Kidney capillary endothelial cell (primary cell): ENCODE measurements at places on chromosomes 5 and 9.

GRCh38 chr9:17609312-17610005 is 30.6 kb downstream of the SH3GL2 start:
- DNase-seq: no peak

DNA sequence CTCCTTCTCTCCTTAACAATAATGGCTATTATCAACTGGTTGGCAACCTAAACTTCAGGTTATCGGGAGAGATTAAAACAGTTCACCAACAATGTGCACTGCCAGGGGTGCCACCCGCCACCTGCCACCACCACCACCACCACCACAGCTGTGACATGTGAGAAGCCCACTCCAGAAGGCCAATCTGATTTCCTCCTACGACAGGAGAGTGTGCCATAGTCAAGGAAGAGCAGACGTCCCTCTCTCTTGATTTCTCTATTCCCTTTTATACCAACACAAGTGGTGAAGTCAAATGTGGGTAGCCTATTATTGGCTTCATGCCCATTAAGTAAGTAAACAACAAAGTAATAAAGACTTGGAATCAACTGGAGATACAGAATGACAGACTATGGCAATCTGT is 22.4 kb downstream of the GNAQ start:
- no peak for DNase-seq

DNA sequence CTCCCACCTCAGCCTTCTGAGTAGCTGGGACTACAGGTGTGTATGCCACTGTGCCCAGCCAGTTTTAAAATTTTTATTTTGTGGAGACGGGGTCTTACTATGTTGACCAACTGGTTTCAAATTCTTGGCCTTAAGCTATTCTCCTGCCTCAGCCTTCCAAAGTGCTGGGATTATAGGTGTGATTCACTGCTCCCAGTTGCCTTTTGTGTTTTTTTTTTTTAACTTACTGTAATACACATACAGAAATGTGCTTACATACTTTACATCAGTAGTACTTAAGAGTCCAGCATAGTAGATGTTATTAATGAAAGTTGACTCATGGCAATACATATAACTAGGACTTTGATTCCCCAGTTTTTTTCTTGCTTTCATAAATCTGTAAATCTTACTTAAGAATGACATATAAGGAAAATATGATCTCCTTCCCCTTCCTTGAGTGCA is 4.7 kb downstream of the MAN2A1 start:
- DNase-seq: no peak

- no peak for DNase-seq
These were observed 73.7 kb upstream of the EGFLAM start for GRCh38 chr5:38184627-38185026.

DNA sequence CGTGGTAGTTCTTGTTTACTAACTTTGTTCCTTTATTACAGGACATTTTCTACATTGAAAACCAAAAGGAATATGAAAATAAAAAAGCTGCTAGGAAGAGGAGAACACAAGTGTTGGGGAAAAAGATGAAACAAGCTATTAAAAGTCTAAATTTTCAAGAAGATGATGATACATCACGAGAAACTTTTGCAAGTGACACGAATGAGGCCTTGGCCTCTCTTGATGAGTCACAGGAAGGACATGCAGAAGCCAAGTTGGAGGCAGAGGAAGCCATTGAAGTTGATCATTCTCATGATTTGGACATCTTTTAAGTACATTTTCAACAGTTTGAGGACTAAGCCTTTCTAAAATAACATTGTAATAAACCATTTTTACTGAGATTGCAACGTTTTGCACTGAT is 23.8 kb downstream of the PHAX start:
- DNase-seq: peak; percentile 63

- DNase-seq: no peak
These were observed 102.6 kb downstream of the ESM1 start for GRCh38 chr5:54882841-54883240.

DNA sequence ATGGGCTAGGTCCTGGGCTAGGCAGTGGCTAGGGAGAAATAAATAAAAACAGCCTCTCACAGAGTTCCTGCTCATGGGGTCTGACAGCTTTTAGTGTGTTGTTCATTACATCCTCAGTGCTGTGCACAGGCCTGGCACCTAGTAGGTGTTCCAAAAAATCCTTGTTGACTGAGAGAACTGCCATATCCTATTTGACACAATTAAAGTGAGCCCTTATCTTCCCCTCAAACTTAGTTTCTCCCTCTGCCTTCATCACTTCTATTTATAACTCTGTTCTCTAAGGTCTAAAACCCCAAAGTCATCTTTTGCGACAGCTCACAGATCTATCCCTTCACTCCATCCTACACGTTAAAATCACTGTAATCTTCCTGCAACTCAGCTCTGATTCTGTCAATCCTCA is 549.1 kb upstream of the DAP start:
- DNase-seq: no peak

DNA sequence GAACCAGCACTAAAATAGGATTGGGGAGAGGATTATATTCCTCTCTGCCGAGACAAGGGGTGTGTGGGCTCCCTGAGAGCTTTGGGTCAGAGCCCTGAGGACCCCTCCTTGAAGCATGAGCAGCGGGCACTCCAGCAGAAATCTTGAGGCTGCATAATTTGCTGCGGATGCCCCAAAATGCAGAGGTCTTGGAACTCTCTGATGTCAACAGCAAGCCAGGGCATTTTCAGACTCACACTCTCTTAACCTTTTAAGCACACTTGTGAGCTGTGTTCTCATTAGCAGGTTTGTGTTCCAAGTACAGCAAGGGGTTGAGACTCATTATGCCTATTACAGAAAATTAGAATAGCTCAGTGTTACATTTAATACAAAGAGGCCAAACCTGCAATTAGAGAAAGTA is 513.0 kb upstream of the ADAMTS16 start:
- no peak for DNase-seq

DNA sequence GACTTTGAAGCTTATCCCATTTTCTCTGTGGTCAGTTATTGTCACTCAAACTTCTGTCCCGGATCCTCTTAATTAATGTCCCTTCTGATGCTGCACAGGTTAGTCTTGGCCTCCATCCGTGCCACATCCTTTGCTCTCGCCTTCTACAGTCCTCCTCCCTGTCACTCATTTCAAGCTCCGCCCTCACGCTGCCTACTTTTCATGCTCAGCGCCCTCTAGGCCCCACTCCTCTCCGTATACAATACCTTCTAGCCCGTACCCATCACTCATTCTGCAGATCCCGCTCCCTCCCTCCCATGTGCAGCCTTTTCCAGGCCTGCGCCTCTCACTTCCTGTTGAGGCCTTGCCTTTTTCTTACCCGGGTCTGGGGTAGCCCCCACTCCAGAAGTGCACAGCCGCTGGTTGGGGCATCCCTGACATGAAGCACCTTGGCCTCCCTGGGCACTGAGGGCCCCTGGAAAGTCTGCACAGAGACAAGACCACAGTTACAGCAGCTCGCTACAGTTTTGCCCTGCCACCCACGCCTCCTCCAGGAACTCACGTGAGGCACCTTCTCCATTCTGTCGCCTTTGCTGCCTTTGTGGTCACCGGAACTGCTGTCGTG is 88.5 kb upstream of the SLC25A48 start:
- no peak for DNase-seq

GRCh38 chr5:115522832-115523403 is 21.7 kb downstream of the FEM1C start:
- no peak for DNase-seq

- no peak for DNase-seq
These were observed 9.3 kb downstream of the P4HA2 start for GRCh38 chr5:132218321-132218720.

DNA sequence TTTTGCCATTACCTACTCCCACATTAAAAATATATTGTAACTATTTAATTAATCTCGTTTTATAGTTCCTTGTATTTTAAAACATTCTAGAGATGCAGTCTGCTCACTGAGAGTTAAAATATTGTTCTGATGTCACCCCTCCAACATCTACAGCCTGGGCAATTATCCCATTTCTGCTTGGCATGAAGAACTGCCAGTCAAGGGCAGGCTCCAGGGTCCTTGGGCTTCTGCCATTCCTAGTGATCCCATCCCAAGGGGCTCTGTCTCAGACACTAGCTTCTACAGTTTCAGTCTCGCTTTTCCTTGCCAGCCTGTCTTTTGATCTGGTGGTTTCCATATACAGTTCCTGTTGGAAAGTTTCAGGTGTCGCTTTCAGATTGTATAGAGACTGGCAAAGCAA is 287.2 kb downstream of the TMEM232 start:
- no peak for DNase-seq

GRCh38 chr5:173454361-173454735 is 126.1 kb upstream of the STC2 start:
- DNase-seq: peak; percentile 42

DNA sequence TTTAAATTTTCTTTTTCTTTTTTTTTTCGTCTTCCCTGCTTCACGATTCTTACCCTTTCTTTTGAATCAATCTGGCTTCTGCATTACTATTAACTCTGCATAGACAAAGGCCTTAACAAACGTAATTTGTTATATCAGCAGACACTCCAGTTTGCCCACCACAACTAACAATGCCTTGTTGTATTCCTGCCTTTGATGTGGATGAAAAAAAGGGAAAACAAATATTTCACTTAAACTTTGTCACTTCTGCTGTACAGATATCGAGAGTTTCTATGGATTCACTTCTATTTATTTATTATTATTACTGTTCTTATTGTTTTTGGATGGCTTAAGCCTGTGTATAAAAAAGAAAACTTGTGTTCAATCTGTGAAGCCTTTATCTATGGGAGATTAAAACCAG is 352.2 kb downstream of the NTRK2 start:
- no peak for DNase-seq

DNA sequence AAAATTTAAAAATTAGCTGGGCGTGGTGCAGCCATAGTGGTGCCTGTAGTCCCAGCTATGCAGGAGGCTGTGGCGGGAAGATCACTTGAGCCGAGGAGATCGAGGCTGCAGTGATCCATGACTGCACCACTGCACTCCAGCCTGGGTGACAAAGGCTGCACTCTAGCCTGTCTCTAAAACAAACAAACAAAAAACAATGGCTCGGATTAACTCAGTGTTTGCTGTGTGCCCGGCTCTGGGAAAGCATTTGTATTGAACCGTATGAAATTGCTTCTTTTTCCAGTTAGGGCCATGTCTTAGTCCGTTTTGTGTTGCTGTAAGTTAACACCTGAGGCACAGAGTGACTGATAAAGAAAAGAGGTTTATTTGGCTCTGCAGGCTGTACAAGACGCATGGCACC is 62.6 kb downstream of the CFAP77 start:
- DNase-seq: no peak

- DNase-seq: no peak
These were observed 121.7 kb upstream of the ADCY2 start for GRCh38 chr5:7274203-7274602.

DNA sequence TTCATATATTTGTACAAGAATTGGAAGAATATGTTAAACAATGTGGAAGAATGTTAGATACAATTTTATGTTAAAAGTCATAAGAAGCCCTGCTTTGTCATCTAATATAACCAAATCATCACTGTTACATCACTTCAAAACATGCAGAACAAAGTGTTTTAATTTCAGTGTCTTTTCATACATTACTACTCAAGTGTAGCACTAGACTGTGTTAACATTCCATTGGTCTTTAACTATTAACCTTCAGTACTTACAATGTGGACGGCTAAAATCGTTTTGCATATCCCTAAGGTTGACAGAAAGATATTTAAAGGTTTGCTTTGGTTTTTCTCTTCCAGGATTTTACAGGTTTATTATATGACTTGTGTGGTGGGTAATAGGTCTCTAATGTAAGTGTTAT is 50.9 kb downstream of the VCAN start:
- DNase-seq: no peak

GRCh38 chr5:76582230-76583162 is 40.7 kb downstream of the F2RL2 start:
- no peak for DNase-seq

- DNase-seq: no peak
These were observed 40.9 kb upstream of the PWWP2A start for GRCh38 chr5:160159991-160160792.

- no peak for DNase-seq
These were observed 869.2 kb upstream of the DMAC1 start for GRCh38 chr9:8668751-8669150.

DNA sequence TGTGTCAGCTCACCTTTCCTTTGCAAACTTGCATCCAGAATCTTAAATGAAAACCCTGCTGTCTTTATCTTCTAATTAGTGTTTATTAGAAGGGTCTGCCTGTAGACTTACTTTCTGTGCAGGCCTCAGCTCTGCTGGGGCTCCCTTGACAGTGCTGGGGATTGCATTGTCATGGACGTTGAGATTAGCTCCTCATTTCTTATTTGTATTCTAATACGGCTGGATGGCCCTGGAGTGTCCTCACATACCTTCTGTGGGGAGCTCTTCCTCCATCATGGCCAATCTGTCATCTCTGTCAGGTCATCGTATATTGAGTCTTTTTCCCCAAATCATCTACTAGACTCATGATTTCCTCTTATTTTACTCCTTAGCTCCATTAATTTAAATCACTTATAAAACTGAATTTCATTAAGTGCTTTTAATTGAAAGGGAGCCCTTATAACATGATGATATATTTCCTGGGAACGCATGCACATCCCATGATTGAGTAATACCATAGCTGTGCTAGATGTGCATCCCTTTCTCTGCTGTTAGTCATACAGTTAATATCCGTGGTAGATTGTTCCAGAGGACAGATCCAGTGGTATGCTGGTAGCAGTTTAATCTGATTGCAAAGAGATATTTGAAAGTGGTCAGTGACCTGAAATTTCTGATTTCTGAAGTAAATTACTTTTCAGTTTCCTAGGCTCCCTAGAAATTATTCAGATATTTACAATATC is 61.6 kb downstream of the ICE1 start:
- no peak for DNase-seq

GRCh38 chr5:149586708-149587318 is 5.5 kb downstream of the ARHGEF37 start:
- no peak for DNase-seq

DNA sequence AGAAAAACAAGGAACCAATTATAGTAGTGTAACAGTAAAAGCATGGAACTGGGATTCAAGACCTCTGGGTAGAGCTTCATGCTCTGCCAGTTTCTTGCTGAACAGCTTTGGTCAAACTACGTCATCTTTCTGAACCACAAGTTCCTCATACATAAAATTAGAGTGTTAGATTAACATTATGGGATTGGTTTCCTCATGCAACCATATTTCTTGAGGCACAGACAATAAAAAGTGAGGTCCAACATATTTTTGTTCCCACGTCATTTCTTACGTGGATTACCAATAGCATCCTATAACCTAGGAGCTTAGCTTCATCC is 354.8 kb downstream of the TMEM232 start:
- no peak for DNase-seq

GRCh38 chr9:4171261-4171900 is 128.5 kb downstream of the GLIS3 start:
- DNase-seq: no peak

GRCh38 chr9:479971-480350 is 265.3 kb downstream of the DOCK8 start:
- DNase-seq: no peak

DNA sequence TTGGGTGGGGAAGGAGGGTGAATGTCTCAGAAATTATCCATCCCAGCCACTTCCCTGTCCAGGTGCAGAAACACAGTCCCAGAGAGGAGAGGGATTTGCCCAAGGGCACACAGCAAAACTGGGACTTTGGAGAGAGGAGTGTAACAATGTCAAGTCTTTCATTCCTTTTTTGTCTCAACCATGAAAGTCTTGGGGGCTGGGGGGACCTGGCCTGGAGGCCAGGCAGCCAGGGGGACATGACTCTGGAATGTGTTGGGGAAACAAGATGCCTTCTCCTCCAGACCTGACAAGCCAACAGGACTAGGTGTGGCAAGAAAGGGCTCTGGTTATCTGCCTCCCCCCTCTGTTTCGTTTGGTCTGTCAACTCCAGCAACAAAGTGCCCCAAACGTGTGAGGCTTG is 13.9 kb upstream of the HAND1 start:
- no peak for DNase-seq

- no peak for DNase-seq
These were observed 18.4 kb downstream of the CXXC5 start for GRCh38 chr5:139666551-139666950.
